ENCODE measurements at places on chromosomes 5 and 9. TPM values are rescaled to one million over a fixed set of nuclear protein-coding genes. Genes with fewer than 3 reads are reported as not detected.

DNA sequence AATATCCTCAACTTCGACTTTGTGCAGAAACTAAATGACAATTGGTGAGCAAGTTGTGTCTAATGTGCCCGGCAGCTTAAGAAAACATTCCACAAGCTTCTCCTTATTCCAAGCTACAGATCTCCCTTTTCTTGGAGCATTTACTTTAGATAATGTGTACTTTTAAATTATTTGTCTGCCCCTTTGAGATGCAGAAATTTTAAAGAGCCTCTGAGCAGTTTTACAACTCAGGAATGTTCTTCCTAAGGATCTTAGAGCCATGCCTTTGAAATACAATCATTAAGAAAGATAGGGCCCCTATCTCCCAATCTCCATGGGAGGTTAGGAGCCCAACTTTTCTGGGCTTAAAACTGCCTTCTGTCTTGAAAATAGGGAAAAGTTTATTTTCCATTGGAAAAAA, 723.7 kb upstream of the COX7C start:
- no peak for DNase-seq

DNA sequence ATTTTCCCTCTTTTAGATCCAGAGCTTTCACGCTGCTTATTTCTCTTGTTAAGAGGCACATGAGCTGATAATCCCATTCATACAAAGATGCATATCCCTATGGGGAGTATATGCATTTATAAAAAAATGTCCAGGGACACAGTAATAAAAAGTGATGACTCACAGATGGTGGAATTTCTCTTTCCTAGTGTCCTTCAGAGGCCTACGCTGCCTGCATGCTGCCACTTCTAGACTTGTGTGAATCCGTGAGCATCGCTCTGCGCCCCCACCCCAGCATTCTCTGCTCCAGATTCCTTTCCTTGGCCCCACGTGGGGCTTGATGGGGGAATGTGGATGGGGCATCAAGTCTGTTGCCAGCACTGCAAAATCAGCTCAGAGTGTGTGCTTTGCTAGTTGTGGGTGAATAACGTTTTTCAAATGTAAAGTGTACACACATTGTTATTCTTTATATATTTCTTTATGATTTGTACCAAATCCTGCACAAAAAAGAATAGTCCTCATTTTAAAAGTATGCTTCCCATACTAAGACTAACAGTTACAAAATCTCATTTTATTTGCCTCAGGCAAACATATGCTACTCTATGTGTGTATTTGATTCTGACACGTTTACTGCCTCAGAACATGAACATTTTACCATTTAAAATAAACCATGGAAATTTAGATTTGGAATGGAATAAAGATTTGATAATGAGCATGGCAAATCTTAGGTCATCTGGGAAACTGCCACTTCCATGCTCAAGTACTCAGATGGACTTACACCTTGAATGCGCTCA, 22.4 kb upstream of the RASGRF2 start:
- DNase-seq = no peak

- no peak for DNase-seq
Observed at GRCh38 chr5:27598576-27598975, 560.2 kb upstream of the CDH9 start.

The C5orf52 gene
- total RNA-seq = not detected
